Activated naive CD8-positive, alpha-beta T cell treated with anti-CD3 and anti-CD28 coated beads, Interleukin-2, amount 50 U/mL, for 24 hours (primary cell): ENCODE measurements at places on chromosomes 6 and 20.

GRCh38 chr6:73062130-73062529 lies 163.2 kb downstream of the KHDC1L start:
- no peak for DNase-seq

DNA sequence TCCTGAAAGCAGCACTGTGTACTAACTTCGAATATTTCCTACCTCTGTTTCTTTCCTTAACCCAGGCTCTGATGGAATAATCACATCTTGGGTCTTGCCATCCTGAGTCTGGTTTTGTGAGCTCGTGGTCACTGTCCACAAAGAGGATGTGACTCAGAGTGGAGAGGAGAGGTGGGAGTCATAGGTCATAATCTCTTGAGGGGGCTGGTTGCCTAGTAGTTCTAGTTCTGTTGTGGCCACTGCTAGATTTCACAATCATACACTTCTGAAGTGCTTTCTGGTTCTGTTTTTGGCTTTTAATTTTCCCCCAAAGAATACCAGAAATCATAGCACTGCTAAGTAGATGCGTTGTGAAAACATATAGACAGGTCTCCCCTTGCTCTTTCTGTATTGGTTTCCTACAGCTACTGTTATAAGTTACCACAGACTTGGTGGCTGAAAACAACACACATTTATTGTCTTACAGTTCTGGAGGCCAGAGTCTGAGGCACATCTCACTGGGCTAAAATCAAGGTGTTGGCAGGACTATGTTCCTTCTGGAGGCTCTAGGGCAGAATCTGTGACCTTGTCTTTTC lies 102.8 kb downstream of the NRSN1 start:
- DNase-seq: peak; percentile 10

- no peak for DNase-seq
These were observed 15.4 kb upstream of the USP45 start for GRCh38 chr6:99530627-99531026.

DNA sequence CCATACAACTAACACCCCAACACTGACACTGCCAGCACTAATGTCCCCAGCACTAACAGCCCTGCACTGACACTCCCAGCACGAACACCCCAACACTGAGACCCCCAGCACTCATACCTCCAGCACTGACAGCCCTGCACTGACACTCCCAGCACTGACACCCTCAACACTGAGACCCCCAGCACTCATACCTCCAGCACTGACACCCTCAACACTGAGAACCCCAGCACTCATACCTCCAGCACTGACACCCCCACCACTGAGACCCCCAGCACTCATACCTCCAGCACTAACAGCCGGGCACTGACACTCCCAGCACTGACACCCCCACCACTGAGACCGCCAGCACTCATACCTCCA lies 57.2 kb downstream of the ERMARD start:
- no peak for DNase-seq

GRCh38 chr6:54419885-54420284 lies 111.6 kb downstream of the TINAG start:
- DNase-seq: no peak

GRCh38 chr6:54151861-54152260 lies 40.6 kb downstream of the MLIP start:
- DNase-seq: no peak

DNA sequence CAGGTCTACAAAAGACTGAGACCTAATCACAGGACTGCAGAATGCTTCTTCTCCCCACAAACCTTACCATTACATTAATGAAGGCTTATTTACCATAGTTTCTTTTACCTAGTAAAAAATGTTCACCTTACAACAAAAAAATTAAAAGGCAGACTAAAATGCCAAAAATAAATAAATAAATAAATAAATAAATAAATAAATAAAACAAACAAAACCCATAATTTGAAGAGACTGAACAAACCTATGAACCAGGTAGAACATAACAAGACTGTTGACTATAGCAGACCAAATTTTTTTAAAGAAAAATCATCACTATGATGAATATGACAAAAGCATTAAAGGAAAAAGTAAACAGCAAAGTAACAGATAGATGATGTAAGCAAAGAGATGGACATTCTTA lies 946.3 kb downstream of the EPHA7 start:
- DNase-seq: no peak

DNA sequence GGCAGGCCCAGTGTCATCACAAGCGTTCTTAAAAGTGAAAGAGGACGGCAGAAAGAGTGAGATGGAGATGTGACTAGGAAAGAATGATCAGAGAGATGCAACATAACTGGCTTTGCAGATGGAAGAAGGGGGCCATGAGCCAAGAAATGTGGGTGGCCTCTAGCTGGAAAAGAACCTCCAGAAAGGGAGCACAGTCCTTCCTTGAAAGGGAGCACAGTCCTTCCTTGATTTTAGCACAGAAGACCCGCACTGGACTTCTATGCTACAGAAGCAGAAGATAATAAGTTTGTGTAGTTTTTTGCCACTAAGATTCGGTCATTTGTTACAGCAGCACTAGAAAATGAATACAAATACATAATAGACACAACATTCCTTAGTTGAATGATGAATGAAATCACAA lies 7.0 kb upstream of the LZTS3 start:
- DNase-seq: no peak

GRCh38 chr6:100269189-100269588 lies 195.5 kb downstream of the SIM1 start:
- no peak for DNase-seq

GRCh38 chr20:55977690-55978459 lies 27.4 kb downstream of the CBLN4 start:
- no peak for DNase-seq

DNA sequence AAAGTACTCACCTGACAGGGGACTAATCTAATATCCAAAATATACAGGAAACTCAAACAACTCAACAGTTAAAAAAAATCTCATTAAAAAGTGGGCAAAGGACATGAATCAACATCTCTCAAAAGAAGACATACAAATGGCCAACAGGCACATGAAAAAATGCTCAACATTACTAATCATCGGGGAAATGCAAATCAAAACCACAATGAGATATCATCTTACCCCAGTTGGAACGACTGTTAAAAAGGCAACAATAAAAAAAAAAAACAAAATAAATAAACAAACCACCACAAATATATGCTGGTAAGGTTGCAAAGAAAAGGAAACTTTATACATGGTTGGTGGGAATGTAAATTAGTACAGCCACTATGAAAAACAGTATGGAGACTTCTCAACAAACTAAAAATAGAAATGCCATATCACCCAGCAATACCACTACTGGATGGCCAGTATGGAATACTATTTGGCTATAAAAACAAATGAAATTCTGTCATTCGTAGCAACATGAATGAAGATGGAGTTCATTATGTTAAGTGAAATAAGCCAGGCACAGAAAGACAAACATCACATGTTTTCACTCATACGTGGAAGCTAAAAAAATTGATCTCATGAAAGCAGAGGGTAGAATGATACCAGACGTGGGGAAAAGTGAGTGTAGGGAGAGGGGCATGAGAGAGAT lies 6.6 kb downstream of the SIRPB2 start:
- DNase-seq: no peak

GRCh38 chr6:74170118-74170517 lies 474.1 kb downstream of the CD109 start:
- DNase-seq: no peak

GRCh38 chr20:47019121-47019824 lies 124.6 kb downstream of the EYA2 start:
- no peak for DNase-seq

- DNase-seq: no peak
These were observed 73.5 kb downstream of the FYN start for GRCh38 chr6:111799576-111800258.

DNA sequence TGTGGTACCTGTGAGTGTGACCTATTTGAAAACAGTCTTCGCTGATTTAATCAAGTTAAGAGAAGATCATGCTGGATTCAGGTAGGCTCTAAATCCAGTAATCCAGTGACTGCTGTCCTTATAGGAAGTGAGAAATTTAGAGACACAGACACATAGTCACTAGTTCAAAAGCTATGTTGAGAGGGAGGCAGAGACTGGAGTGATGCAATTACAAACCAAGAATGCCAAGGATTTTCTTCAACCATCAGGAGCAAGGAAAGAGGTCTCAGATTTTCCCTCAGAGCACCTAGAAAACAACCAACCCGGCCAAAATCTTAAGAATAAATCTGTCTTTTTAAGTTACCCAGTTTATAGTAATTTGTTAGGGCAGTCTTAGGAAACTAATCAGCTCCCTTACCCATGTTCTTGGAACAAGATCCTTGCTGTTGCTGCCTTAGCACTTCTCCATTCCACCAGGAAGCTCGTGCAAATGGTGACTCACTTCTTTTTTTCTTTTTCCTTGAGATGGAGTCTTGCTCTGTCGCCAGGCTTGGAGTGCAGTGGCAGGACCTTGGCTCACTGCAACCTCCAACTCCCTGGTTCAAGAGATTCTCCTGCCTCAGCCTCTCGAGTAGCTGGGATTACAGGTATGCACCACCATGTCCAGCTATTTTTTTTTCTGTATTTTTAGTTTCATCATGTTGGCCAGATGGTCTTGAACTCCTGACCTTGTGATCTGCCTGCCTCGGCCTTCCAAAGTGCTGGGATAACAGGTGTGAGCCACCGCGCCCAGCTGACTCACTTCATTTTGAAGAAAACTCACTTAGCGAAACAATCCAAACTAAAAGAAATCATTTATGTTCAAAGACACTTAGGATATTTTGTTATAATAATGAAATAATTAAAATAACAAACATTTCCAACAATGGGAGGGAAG lies 34.4 kb upstream of the ZNF184 start:
- no peak for DNase-seq
